Testis (tissue), 5 donors: ENCODE measurements at places on chromosomes 7 and 10. TPM values are rescaled to one million over a fixed set of nuclear protein-coding genes. Genes with fewer than 3 reads are reported as not detected.

Gene CALN1
- total RNA-seq, result 4.3 TPM

Gene CNPY1
- 0.31 TPM for total RNA-seq

Gene NPC1L1
- total RNA-seq, result 0.37 TPM

DNA sequence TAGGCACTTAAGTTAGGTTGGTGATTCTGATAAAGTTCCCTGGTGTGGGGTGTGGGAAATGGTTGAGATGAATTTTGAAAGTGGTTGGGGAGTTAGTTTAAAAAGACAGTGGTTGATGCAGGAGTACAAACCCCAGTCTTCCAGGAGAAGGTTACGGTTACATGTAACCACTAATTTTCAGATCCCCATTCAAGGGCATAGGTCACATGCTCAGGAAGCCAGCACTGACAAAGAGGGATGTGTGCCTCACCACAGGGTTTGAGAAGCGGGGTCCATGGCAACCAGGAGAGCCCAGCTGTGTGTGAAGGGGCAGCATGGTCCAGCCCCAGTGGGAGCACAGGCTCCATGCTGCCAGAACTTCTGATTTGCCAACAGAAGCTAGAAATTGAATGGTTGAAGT is 144.2 kb downstream of the MDFIC start:
- DNase-seq, result no peak

Gene ENO4
- total RNA-seq, result 5.6 TPM

Gene JAZF1
- total RNA-seq, result 38.5 TPM

DNA sequence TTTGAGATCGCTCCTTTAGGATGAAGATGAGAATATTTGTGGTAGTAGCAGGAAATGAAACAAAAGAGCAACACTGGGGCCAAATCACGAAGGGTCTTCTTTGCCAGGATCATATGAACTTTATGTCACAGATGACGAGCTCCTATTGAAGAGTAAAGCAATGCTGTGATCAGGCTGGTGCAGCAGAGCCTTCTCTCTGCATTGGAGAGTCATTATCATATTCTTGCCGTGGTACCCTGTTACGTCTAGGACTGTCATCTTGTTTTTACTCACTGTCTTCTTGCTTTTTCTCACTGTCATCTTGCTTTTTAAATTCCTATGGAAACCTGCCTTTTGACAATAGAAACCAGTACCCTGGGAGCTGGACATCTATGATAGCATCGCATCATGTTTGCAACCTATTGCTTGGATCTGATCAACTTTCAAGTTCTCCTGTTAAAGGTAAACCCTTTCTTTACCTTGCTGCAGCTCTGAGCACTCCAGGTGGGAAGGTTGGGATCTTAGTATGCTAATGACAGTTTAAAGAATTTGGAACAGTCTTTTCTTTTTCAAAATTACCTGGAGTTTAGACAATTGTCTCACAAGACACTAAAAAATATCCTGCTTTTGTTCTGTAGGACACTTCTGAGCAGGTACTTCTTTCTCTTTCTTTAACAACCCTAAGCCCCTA is 27.9 kb upstream of the CACNA2D1 start:
- no peak for DNase-seq

GRCh38 chr7:155746188-155746587 is 66.1 kb downstream of the SHH start:
- no peak for DNase-seq

GRCh38 chr7:73988197-73988596 is 39.8 kb upstream of the ELN start:
- DNase-seq, result peak; percentile 84

GRCh38 chr7:47405921-47406800 is 175.8 kb downstream of the TNS3 start:
- peak; percentile 62 for DNase-seq

- DNase-seq, result no peak
These were observed 1163.5 kb upstream of the LRRTM3 start for GRCh38 chr10:65762311-65762710.

GRCh38 chr7:17146621-17147020 is 151.8 kb upstream of the AHR start:
- DNase-seq, result no peak

Gene ARHGAP21
- total RNA-seq, result 69.2 TPM

DNA sequence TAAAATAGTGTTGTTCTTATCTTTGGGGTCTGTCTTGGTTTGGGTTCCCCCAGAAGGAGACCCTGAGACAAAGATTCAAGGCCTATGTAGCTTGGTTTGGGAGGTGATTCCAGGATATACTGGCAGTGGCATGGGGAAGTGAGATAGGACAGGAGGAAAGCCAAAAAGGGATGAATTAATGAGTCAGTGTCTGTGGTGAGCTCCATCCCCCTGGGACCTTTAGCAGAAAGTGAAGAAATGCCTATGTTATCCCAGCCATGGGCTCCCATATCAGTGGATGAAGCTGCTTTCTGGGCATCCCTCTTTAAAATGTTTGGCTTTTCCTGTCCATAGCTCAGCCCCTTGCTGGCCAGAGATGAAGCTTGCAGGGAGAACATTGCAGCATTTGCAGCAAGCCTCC is 217.0 kb upstream of the CTBP2 start:
- no peak for DNase-seq

DNA sequence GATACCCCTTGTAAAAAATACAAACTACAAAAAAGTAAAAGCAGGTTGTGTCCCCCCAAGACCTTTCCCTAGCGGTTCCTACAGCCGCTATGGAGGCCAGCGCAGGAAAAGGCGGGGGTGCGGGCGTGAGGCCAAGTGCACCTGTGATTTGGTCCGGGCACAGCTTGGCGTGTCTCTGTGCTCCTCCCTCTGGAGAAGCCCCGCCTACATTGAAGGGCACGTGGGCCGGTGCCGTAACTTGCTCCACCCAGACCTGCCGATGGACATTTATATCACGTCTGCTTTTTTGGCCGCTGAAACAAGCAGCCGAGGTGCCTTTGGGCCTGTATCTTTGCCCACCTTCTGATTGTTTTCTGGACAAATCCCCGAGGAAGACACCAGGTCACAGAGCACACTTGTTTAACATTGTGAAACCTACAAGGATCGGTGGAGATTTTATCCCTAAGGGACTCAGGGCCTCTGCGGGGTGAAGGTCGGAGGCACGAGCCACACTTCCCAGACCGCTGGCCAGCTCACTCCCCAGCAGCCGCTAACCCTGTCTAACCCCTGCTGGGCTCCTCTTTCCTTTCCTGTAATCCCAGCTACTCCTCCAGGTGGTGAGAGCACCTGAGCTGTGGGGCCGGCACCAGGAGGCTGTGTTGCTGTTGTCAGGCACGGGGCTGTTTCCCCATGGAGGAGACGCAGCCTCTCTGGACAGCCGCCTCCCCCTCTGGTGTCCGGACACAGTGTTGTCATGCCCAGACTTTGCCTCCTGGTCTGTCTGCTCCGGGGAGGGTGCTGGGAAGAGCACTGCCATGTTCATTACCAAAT is 18.8 kb upstream of the INPP5A start:
- peak; percentile 82 for DNase-seq

DNA sequence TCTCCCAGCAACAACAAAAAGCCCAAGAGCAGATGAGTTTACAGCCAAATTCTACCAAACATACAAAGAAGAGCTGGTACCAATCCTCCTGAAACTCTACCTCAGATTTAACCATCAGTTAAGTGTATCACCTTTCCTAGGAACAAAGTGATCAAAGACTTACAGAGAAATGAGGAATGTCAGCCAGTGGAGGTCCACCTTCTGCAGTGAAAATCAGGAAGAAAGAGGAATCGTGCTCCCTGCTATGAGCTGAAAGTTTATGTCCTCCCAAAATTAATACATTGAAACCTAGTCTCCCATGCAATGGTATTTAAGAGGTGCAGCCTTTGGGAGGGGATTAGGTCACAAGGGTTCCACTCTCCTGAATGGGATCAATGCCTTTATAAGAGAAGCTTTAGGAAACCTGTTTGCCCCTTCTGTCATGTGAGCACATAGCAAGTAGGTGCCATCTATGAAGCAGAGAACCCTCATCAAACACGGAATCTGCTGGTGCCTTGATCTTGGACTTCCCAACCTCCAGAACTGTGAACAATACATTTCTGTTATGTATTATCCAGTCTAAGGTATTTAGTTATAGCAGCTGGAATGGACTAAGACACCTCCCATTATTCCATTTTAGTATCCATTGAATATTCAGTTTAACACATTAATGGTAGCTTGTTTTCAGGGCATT is 139.0 kb upstream of the FZD8 start:
- DNase-seq, result no peak

DNA sequence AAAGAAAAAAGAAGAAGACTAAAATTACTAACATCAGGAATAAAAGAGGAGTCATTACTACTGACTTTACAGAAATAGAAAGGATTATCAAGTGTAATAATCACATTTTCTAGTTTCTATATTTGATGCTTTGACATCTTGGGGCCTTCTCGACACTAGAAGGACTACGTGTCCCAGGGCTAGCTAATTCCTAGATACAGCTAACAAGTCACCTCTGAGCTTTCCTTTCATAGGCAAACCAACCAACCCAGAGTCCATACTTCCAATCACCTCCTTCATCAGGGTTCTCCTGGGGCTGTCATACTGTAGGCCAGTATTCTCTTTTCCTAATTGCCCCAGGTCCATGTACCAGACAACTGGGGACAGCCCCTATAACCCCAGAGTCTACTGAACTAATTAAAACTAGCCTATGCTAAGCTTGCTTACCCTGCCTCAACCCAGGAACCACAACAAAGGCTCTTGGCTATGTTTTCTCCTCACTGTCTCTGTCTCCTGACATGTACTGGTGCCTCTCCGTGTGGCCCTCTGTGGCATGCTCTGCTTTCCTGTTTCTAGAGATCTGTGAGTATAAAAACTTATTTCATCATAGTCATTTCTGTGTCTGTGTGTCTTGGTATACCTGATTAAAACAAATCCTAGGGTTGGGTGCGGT is 6.7 kb upstream of the PARP12 start:
- no peak for DNase-seq

- DNase-seq, result no peak
These were observed 454.4 kb downstream of the AUTS2 start for GRCh38 chr7:70052691-70053090.

Gene ADRA2A
- 6.9 TPM for total RNA-seq

GRCh38 chr10:7507887-7508726 is 97.3 kb upstream of the SFMBT2 start:
- DNase-seq, result no peak

DNA sequence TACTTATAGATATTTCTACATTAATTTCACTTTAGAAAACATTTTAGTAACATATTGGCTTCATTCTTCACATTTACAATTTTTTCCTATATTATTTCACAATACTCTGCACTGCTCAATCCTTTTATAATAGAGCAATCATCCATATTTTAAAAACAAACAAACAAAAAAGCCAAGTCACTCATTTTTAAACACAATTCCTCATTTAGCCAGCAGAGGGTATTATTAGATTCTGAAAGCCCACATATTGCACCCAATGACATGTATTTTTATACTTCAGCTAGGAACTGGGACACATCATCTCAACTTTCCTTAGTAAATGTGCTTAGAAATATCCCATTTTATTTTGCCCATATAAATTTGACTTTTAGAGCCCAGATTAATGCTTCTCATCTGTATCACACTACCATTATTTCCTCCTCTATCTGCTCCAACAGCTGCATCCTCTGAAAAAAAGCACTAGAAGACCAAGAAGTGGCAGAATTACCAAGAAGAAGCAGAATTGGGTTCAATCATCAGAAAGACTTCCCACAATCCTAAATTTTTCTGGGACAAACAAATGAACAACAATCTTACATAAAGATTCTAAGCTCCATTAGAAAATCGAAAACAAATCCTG is 29.5 kb downstream of the CTNNA3 start:
- no peak for DNase-seq

DNA sequence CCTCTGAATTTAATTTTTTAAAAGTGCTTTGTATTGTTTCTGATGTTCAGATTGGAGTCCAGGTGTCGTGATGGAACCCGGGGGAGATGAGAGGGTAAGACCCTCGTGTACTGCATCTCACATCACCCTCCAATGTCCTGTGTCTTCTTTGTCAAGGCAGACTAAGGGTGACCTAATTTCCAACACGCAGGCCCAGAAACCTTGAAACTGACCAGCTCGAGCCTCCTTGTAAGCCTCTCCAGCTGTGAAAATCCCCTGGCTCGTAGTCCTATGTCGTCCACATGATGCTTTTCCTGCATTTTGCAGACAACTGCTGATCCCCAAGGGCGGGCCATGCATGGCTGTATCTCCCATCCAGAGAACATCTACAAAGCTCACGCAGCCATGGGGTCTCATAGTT is 220.2 kb downstream of the ARHGAP12 start:
- DNase-seq, result peak; percentile 36

DNA sequence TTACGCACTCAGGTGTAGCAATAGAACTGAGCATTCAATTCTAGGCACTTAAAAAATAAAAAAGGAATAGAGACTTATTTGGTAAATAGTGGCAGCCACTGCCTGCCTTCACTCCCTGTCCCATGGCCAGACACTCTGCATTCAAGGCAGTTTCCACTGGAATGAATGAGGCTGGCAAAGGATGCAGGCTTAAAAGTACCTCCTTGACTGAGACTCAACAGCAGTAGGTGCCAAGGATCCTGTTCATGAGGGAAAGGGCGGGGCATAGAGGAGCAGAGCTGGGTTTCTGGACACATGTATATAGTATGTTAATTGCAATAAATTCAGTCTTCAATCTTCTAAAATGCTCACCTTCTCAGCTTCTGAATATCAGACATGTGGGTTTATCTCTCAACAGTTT is 242.6 kb downstream of the PHF14 start:
- no peak for DNase-seq

- no peak for DNase-seq
These were observed 14.5 kb downstream of the FAM24B start for GRCh38 chr10:122864901-122865300.

Gene CRTAC1
- total RNA-seq, result 12.2 TPM

Gene ATRNL1
- 45.7 TPM for total RNA-seq

Gene DGKB
- total RNA-seq, result 0.55 TPM

- no peak for DNase-seq
These were observed 31.5 kb downstream of the CLIP2 start for GRCh38 chr7:74320645-74321221.

DNA sequence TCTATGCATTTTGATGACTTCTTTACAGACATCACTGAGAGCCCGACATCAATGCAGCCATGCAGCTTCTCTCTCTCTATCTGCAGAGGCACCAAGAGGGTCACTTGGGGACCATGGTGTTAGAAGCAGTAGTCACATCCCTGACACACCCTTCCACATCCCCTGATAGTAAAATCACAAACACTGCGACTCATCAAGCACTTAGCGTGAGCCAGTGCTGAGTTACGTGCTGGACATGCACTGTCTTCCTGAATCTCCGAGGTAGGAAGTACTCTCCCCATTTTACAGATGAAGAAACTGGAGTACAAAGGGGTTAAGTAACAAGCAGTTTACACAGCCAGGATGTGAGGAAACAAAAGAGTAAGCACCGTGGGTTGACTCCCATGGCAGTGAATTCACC is 109.2 kb downstream of the OSBPL3 start:
- no peak for DNase-seq

Gene ZNF485
- total RNA-seq, result 10.0 TPM

Gene OR13A1
- 0.50 TPM for total RNA-seq
